T-helper 17 cell (primary cell): ENCODE measurements at places on chromosomes 1 and 21. TPM values are rescaled to one million over a fixed set of nuclear protein-coding genes. Genes with fewer than 3 reads are reported as not detected.

The DRAXIN gene
- total RNA-seq, result 0.17 TPM

DNA sequence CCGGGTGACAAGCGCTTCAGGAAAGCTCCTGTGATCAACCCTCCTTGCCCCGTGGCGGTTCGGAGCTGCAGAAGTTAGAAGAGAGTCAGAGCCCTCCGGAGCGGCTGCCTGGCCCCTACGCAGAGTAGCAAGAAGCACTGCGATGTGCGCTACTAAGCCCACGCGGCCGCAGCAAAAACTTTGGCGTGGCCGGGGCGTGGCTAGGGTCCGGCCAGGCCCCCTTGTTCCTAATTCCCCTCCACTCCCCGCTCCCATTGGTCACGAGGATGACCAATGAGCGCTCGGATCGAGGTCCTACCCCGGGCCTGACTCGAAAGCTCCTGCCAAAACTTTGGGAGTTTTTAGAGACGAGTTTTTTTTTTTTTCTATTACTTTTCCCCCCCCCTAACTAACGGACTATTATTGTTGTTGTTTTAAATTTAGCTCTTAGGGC, at the start of gene HLX:
Gene HLX (plus strand): TSS at position 368 of the 433 bp plus-strand sequence. CDS start 415 bp downstream, outside the sequence.
- DNase-seq, result no peak

- DNase-seq, result no peak
These were observed 5.2 kb downstream of the ADAMTS4 start for GRCh38 chr1:161193561-161194235.

The HSPA6 gene
- 0.50 TPM for total RNA-seq

The CYP4Z1 gene
- total RNA-seq, result not detected

DNA sequence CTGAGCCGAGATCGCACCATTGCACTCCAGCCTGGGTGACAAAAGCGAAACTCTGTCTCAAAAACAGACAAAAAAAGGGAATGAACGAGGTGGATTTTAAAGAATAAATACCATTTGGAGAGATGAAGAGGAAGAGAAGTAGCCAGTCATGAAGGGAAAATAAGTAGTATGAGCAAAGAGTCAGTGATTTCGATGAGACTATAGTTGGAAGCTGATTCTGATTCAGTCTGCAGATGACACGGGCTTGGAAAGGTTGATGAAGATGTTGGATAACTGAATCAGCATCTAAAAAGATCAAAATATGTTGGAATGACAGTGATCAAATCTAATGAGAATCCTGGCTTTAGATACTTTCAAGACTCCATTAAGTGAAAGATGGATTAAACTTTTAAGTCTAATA, 23.8 kb downstream of the MACF1 start:
- no peak for DNase-seq
